RPMI8226 (cell line): ENCODE measurements at places on chromosomes 2 and 18.
A peak's percentile ranks its signal among the peaks of the same experiment; 100 is the strongest.

DNA sequence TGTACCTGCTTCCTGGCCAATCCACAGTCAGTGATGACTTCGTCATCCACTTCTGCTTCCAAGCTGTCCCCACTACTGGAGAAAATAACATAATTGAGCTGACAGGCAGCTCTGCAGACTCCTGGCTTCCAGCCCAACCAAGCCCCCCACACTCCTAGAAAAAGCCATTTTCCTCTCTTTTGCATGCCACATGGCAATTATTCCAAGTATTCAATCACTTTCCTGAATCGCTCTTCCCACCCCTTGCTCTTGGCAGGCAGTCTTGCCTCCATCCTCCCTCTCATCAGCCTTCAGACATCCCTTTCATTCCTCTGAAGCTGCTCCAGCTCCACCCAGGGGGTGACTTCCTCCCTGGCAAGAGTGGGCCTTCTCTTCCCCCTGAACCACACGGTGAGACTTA, 14.3 kb upstream of the ST8SIA5 start:
- no peak for DNase-seq

DNA sequence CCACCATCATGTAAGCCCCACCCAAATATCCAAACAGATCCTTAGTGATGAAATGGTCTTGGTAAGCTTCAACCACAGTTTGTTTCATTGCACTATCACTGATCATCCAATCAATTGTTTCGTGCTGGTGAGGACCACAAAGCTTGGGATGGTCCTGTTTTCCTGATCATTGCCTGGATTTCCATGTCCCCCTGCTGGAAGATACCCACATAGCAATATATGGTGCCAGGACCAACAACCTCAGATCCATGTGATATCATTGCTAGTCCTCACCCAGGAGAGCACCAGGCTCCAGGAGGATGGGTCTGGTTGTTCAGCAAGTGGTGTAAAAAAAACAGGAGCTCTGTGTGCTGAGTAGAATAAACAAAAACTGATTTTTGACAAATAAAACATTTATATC, 206.5 kb upstream of the SH3BP4 start:
- no peak for DNase-seq

DNA sequence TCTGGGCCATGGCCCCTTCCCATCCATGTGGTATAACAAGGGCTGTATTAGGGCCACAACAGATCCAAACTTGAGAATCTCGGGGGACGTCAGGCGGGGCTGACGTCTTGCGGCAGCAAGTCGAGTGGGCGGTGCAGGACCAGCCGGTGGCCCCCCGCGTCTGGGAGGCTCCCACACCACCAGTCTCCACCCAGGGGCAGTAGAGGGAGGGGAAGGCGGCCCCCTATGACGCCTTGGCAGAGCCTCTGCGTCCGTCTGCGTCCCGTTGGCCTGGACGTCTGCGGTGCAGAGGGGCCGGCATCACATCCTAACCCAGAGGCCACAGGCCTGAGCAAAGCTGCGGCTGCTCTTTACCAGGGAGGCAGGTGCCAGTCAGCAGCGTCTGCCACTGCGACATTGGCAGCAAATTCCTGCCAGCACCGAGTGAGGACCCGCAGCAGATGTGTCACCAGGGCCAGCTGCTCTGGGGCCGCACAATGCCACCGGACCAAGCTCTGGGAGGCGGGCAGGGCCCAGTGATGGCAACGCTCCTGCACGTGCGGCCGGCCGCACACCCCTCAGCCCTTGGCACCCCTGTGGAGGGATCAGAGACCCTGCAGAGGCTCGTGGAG, 73.8 kb downstream of the KCNG2 start:
- DNase-seq = no peak

DNA sequence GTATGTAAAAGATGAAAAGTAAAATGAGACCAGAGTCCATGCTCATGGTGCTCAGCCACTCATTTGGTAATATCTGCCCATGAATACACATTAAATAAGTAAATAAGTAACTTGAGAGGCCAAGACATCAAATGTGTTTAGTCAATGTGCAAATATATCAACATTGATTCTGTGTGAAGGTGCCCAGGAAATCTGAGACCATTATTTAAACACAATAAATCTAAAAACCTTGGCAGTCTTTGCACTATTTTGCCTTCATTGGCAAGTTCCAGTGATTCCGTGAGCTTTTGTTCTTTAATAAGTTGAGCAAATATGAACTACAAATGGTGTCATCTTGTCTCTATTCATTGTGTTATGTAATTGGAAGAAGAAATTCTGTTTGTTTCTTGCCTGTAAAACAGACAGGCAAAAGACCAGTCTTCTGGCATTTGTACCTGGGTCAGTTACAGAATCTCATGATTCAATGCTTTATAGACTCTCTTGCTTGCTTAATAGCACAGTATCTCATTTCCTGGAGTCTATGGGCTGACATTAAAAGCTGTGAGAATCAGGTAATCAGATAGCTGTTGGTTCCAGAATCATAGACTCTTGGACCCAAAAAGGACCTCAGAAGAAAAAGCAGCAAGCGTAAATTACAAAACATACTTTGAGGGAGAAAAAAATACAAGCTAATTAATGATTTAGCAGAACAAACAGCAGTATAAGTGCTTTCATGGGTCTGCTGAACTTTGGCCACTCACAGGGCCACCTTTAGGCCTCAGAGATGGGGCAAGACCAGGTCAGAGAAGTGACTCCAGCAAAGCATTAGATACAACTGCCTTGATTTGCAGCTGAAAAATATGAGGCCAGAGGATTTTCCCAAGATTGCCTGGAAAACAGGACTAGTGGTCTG, 20.0 kb upstream of the SERPINB3 start:
- DNase-seq = no peak

DNA sequence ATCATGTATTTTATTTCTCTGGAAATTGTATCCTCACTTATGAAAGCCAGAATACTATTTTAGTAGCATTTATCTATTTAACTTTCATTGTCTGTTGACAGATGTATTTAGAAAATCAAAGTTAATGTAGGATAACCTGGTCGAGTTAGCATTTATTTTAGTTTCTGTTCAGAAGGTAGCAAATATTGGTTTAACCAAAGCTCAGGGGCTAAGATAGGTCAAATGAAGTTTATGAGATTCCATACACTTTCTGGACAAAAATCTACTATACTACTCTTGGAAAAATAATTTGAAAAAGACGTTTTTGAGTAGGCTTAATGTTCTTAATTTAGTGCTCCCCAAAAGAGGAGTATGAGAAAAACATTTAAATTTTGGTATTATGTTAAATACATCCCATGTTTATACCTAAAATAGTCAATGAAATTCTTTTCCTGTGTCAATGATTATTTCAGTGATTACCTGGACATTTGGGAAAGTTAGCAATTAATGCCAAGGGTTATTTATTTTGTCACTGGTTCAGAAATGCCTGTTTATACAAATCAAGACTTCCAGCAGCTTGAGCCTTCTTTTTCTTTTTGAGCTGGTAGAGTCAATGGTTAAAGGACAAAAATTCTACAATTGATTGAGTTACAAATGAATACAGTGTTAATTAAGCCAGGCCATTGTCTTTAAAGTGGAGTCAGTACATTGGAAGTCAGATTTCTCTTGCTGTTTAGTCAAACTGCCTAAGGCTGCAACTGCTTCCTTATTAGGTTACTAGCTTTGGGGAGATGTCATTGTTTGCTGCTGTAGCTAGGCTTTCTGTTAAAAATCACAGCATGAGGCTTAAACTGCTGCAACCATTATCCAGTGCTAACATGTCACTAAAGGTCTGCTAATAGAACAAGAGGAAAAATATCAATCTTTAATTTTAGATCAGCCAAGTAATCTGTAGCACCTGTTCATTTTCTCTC, 182.3 kb downstream of the CAMKMT start:
- no peak for DNase-seq

- no peak for DNase-seq
Observed at GRCh38 chr2:148643421-148643820, 1.1 kb upstream of the EPC2 start.

- DNase-seq = no peak
Observed at GRCh38 chr18:8489761-8490160, 119.5 kb upstream of the RAB12 start.

DNA sequence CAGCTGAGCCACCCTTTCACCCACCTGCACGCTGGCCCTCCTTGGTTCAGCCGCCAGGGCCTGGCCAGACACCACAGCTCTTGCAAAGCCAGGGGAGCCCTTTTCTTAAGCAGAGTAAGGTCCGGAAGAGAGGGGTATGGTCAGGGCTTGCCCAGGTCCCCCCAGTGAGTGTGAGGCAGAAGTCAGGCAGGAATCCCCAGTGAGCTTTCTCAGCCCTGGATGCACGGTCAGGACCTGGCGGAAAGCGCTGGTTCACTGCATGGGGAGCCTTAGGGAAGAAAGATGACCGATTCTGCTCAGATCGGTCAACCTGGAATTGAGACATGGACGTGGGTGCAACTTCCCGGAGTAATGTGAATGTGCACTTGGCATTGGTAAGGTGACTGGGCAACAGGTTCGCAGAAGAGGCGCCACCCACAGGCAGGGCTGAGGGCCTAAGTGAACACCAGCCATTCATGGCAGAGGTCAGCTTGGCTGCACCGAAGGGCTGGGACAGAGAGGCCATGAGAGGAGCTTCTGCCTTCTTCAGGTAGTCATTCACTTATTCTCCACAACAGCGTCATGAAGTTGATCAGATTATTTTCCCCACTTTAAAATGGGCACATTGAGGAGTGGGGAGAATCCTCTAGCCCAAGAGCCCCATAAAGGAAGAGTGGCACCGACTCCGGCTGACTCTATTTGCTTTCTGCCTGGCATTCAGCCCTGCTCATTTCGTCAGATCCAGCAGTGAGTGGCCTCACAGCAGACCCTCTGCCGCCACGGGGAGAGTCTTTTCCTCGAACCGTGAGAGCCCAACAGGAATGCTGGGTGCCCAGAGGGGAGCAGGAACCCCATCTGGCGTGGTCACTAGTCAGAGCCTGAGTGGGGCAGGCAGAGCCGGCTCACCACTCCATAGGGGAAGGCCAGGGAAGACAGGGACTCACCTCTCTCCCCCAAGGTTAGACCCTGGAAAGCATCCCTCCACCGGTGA, 35.8 kb downstream of the SCTR start:
- DNase-seq = no peak

- peak; percentile 52 for DNase-seq
Observed at GRCh38 chr18:79645291-79645983, 34.2 kb upstream of the CTDP1 start.
